ENCODE measurements at places on chromosomes 4 and X. TPM values are rescaled to one million over a fixed set of nuclear protein-coding genes. Genes with fewer than 3 reads are reported as not detected.

DNA sequence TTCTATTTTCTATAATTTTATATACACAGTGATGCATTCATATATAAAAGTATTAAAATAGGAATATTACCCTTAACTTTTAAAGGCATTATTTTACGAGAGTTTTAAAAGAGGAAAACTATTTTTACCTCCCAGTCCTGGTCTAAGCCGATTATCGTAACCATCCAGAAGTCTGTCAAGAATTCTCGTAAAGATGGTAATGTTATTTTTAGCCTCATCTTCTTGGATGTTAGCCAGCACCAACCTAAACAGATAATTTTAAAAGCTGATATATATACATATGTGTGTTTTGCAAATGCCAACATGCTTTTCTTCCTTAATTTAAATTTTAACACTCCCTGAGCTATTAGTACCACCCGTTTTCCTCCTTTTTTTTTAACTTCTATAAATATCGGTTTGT, 4.0 kb downstream of the GABRA2 start:
- DNase-seq = no peak

DNA sequence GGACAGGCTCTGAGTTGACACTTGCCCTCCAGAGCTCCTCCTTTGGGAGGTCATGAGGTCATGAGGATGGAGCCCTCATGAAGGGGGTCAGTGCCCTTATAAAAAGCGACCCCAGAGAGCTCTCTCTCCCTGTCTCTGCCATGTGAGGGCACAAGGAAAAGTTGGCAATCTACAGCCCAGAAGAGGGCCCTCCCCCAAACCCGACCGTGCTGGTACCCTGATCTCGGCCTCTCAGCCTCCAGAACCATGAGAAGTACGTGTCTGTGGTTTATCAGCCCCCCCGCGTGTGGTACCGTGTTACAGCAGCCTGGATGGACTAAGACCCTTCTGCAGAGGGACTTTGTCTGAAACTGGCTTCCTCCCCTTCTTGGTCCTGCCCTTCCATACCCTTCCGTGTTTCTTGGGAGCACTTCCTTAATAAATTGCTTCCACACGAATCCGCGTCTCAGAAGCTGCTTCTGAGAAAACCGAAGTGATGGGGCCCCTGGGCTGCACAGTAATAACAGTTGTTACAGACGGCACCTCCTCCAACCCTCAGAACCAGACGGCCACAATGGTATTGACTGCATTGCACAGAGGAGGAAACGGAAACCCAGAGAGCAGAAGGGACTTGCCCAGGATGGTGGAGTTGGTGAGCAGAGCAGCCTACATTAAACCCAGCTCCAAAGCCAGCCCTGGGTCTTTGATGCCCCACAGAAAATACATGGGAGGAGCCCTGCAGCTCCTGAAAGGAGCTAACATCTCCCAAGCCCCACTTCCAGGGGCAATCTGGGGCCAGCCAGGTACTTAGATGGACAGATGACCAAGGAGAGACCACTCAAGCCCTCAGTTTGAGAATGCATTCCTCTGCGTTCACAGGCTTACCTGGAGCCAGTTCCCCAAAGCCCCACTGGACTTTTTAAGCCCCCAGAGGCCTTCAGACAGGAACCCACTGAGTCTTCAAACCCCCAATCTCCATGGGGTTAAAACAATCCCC, 242.7 kb downstream of the BCOR start:
- no peak for DNase-seq

- DNase-seq = no peak
Measured at GRCh38 chr4:30863021-30863420, 142.9 kb downstream of the PCDH7 start.

The VCX3B gene
- 0.38 TPM for total RNA-seq

GRCh38 chr4:4631150-4631549, 89.3 kb upstream of the STX18 start:
- no peak for DNase-seq

- peak; percentile 88 for DNase-seq
Measured at GRCh38 chr4:186724058-186724863, 605 bp upstream of the FAT1 start.

The RBM47 gene
- total RNA-seq = 124 TPM

DNA sequence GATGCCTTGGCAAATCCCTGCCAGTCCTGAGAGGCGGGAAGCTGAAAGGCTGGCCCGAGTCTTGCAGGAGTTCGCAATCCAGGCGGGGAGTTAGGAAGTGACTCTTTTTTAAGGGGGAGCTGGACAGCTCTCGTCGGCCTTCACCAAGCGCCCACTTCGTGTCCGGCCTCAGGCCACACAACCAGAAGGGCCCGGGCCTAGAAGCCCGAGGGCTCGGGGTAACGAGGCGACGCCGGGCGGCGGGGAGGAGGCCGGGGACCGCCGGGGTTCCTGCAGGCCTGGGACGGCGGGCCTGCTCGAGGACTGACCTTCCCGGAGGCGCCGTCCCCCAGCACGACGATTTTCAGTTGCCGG, 395 bp downstream of the RAB28 start:
- no peak for DNase-seq

GRCh38 chr4:38687571-38688011, 23.6 kb downstream of the KLF3 start:
- no peak for DNase-seq

The ARHGEF38 gene
- total RNA-seq = 41.1 TPM

DNA sequence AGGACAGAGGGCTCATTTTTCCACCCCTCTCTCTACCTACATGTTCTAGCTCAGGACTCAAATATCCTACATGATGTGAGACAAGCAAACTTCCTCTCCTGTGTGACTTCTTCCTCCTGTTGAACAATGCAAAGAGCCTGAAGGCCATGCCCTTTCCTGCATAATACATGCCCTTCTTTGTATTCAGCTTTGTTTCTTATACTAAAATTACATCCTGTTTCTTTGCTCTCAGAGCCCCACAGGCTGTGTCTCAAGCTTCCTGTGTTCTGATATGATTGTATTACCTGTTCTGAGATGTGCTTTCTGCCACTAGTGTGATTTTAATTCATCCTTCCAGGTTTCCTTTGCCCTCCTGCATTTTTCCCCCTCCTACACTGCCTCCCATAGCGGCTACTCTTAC, 166.4 kb upstream of the AFF2 start:
- DNase-seq = no peak

DNA sequence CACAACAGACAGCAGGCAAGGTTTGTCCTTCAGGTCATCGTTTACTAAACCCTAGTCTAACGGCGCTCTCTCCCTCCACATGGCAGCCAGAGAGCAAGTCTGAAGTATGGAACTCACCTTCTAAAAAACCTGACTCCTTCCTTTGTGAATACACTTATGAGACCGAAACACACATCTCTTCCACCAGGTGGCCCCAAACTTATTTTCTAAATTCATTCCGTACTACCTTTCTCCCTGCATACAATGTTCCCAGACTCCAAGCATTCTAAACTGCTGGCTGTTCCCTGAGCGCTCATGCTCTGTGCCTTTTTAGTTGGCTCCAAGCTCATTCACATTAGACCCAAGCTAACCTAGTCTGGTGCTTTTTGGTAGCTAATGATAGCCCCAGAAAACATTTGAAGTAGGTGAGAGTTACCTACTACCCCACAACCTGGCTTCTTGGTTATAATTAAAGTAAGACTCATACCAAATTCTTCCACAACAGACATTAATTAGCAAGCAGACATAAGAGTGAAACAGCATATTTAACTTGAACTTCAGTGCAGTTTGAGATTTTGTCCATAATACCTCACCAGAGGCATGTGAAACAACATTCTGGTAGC, 67.6 kb upstream of the DCLK2 start:
- no peak for DNase-seq

Measured in kidney (tissue), 22 donors.